ENCODE measurements at places on chromosomes 1 and 21.

DNA sequence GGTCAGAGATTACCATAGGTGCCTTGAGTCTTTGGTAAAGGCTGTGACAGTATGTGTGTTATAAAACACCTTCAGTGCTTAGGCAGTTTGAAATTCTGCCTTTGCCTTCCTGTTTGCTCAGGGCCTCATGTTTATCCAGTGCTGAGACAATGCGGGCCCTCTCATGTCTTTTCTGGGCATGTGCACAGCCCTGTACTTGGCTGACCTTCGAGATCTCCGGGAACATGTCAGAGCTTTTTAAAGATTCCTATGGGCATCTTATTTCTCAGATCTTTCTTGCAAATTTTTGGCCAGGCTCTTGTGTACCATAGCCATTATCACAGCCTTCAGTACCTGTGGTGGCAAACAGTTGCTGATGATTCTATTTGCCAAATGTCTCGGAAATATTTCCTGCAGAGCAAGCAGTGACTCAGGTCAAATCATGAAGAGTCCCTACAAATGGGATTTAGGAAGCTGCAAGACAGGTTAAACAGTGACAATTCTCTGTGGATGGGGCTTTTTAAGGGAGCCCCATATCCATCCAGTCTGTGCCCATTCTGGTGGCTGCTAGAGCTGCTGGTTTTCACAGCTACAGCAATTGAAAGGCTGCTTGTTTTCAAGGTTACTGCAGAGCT lies 42.1 kb downstream of the HOOK1 start:
- no peak for DNase-seq

DNA sequence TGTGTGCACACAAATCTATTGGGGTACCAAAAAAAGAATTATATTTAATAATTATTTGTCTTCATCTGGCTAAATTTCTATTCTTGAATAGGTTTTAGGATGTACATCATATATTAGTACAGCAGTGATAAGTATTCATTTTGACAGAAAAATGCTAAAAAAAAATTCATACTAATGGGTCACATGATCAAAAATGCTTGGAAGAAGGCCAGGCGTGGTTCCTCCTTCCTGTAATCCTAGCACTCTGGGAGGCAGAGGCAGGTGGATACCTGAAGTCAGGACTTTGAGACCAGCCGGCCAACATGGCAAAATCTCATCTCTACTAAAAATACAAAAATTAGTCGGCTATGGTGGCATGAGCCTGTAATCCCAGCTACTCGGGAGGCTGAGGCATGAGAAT lies 26.9 kb upstream of the PTGFRN start:
- no peak for DNase-seq

DNA sequence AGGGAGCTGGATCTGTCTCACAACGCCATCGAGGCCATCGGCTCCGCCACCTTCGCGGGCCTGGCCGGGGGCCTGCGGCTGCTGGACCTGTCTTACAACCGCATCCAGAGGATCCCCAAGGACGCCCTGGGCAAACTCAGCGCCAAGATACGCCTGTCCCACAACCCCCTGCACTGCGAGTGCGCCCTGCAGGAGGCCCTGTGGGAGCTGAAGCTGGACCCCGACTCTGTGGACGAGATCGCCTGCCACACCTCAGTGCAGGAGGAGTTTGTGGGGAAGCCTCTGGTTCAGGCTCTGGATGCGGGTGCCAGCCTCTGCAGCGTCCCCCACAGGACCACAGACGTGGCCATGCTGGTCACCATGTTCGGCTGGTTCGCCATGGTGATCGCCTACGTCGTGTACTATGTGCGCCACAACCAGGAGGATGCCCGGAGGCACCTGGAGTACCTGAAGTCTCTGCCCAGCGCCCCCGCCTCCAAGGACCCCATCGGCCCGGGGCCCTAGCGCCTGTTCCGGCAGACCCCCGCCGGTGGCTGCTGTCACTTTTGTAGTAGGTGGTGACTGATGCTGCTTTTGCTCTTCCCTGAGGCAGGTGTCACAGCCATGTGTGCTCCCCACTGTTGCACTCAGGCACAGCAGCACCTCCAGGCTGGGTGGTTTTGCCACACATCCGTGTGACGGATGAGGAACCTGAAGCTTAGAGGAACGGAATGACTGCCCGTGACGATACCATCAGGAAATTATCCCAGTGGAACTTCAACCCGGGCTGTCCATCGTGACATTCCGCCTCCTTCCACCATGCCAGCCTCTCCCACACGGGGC lies 1.8 kb downstream of the LRRC3 start:
- no peak for DNase-seq

DNA sequence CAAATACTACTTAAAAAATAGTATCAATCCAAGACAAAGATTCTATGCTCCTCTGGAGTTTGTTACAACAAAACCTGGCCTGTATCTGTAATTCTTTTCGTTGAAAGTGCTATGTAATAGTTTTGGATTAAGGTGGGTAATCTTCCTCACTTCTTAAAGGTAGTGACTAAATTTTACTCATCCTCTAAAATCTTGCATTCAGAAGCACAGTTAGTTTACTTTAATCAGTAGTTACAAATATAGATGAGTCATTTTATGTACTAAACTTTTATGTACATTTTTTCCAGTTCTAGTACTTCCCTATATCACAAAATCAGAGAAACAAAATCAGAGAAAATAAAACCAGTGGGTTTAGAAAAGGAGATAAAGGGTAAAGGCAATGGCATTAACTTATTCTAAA lies 51.3 kb downstream of the ZNHIT6 start:
- no peak for DNase-seq

GRCh38 chr21:32140604-32141317 lies 138.1 kb downstream of the MIS18A start:
- no peak for DNase-seq

Measured in hematopoietic multipotent progenitor cell treated with erythropoietin and hydrocortisone succinate and interleukin-3 and kit ligand, for 17 days (in vitro differentiated cells).